ENCODE measurements at places on chromosomes 5 and 9.

- DNase-seq, result no peak
Observed at GRCh38 chr5:174490728-174491127, 233.7 kb upstream of the MSX2 start.

- DNase-seq, result no peak
Observed at GRCh38 chr9:111712369-111712768, 51.0 kb downstream of the GNG10 start.

GRCh38 chr9:10127867-10128266 lies 484.9 kb downstream of the PTPRD start:
- no peak for DNase-seq

DNA sequence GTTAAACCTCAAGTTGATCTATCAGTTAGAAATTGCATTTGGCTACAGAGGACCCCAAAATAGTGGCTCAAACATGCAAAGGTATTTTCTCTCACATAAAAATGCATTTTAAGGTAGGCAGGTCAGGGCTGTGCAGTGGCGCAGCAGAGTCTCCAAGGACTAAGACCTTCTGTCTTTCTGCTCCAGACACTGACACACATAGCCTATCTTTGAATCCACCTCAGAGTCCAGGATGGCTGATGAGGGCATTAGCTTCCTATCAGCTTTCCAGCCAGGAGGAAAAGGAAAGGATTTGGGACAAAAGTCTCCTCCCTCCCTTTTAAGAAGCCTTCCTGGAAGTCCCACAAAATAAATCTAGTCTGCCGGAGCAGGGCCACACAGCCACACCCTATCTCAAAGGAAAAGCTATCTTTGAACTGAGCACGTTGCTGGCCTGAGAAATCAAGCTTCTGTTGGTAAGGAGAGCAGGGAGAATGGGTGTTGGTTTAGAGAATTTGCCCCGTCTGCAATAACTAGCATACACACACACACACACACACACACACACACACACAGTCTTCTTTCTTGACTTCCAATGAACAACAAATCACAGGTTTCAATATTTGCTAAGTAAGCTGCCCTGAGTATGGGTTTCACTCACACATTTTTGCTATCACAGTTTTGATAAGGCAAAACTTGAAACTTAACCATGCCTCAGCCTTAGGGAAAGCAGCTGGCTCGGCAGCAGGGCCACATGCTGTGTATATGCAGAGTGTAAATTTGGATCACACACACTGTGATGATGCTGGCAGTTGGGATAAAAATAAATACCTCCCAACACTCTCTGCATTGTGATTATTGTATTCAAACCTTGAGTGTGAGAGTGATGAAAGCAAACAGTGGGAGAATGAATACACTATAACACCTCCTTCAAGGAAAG lies 116.6 kb upstream of the MAP3K1 start:
- DNase-seq, result no peak

DNA sequence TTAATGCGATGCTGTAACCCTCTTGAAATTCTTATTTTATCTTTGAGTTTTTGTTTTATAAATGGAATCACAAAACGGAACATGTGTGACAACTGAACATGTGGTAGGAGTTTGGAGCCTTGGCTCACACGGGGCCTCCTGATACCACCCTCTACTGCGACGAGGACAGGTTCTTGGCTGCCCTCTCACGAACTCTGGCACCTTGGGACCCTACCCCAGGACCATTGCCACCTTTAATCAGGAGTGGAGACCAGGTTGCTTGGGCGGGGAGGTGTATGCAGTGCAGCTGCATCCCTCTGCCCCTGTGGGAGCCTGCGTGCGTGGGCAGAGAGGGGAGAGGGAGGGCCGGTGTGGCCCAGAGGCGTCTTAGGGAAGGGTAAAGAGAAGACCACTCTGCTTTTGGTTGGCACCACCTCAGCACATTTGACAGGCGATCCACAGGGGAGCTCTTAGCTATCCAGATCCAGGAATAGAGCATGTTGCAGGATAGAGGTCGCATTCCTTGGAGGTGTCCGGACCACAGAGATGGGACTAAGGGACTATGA lies 753.9 kb upstream of the PTPRD start:
- DNase-seq, result no peak

DNA sequence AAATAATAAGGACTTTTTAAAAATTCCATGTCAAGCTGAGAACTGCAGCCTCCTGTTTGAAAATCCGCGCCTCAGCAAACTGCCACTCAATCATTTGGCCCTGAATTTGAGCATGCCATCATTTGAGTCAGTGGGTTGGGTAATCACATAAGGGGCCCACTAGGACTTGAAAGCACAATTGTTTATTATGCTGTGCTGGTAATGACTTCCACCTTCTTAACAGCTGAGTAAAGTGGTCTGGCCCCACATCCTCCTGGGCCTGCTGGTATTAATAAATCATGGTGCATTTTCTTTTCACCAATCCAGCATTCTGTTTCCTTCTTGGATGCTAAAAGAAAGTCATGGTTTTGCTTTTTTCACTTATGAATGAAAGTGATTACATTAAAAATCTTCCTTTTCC lies 103.0 kb upstream of the CTSL start:
- DNase-seq, result no peak

DNA sequence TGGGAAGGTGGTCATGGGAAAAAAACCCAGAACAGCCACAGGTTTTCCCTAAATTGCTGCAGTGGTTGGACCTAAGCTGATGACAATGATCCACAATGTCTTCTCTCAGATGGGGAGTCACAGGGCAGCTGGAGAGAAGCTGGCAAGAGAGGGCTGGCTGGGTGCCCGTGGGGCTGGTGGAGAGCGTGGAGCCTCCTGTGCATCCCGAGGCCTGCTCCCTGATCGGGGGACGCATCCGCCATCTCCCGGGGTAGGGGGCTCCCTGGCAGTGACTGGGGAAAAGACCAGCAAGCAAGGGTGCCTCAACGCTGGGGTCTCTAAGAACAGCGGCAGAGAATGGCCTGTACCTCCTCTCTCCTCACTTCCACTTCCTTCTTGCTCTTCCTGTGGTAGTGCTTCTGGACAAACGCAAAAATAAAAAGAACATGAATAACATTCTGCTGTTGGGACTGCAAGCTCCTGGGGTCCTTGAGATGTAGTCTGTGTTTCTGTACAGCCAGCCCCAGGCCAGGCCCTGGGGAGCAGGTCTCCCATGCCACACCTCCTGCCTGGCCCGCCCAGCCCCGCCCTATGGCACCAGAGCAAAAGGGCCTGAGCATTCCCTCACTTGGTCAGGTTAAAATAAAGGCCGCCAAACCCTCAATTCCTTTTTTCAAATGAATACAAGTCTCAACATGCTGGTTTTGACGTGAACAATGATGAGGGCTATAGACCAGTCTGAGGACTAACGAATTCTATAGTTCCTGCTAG lies 7.0 kb upstream of the MRNIP start:
- DNase-seq, result no peak

DNA sequence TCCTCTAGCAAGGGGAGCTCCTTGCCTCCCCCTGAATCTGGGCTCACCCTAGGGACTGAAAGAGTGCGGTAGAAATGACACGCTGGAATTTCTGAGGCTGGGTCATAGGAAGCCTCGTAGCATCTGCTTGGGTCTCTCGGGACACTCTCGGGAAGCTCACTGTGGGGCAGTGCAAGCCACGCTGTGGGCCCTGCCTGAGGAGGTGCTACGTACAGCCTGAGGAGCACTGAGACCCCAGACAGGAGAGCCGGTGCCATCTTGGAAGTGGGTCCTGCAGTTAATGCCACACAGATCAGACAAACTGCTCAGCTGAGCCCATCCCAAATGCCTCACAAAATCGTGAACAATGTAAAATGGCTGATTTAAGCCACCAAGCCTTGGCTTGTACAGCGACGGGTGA lies 1.8 kb downstream of the MRPL36 start:
- DNase-seq, result no peak

- DNase-seq, result peak; percentile 21
Observed at GRCh38 chr5:19531374-19531952, 456.5 kb downstream of the CDH18 start.

DNA sequence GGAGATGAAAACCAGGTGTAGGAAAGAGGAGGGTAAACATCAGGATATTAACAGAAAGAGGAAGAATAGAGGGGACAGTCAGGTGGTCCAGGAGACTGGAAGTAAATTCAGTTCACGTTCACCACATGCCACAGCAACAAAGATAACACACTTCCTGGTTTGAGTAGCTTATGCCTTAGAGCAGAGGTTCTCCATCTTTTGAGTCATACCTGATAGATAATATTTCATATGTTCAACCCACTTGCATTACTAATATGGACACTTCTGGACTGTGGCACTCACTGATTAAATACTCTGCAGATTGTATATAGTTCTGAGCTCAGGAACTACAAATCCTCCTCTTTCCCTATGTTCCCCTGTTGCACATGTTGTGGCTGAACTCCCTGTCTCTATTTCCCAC lies 179.9 kb upstream of the NR3C1 start:
- DNase-seq, result no peak

DNA sequence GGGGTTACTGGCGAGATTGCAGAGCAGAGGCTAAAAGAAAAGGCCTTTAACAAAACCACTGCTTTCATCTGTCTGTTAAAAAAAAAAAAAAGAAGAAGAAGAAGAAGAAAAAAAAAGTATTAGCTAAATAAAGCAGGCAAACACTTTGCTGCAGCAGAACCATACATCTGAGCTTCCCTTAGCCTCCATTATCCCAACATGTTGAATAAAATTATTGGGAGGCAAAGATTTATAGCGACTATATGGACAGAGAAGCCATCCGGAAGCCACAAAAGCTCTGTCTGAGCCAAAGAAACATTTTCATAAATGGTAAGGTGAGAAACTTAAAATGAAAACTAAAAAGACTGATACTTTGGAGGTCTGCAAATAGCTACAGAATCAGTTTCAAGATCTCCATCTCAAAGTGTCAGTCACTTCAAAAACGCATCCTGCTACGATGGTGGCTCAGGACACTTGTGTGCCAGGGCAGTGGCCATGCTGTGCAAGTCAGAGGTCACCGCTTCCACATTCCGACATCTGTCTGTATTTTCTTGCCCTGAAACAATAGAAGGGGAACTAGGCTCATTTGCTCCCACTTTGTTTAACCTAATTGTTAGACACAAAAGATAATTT lies 9.6 kb downstream of the EFNA5 start:
- DNase-seq, result no peak

- peak; percentile 80 for DNase-seq
Observed at GRCh38 chr5:16791036-16791705, 144.9 kb downstream of the MYO10 start.

DNA sequence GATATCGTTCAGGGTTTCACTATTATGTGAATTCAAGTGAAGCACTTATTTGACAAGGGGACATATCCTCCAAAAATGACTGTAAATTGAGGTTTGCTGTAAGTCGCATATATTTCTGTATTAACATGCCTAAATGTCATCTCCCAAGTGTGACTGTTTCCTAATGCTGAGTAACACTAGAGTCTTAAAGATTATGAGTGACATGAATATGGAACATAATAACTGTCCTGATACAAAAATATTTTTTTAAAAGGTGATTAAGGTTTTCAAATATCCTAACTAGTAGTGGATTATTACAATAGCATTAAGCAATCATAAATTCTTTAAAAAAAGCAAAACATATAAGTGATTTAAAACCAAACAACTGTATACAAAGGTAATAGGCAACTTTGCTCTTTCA lies 3.6 kb downstream of the NFIB start:
- no peak for DNase-seq

- no peak for DNase-seq
Observed at GRCh38 chr9:10052181-10052580, 560.6 kb downstream of the PTPRD start.

GRCh38 chr9:132346177-132346576 lies 8.6 kb downstream of the SETX start:
- no peak for DNase-seq

DNA sequence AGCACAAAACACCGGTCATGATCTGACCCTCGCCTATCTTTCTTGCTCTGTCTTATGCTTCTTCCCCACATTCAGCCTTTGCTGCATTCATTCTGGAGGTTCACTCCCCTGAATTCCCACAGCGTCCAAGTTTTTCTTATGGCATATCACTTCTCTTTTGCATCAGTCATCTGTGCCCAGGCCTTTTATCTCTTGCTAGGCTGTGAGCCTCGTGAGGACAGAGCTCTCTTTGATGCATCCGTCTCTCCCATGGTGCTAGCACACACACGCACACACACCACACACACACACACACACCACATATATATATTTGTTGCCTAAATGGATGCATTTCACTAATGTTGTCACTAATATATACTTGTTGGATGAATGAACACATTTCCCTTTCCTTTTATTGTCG lies 45.8 kb upstream of the ATG10 start:
- DNase-seq, result no peak

GRCh38 chr5:110195288-110195687 lies 505.6 kb downstream of the MAN2A1 start:
- DNase-seq, result no peak

DNA sequence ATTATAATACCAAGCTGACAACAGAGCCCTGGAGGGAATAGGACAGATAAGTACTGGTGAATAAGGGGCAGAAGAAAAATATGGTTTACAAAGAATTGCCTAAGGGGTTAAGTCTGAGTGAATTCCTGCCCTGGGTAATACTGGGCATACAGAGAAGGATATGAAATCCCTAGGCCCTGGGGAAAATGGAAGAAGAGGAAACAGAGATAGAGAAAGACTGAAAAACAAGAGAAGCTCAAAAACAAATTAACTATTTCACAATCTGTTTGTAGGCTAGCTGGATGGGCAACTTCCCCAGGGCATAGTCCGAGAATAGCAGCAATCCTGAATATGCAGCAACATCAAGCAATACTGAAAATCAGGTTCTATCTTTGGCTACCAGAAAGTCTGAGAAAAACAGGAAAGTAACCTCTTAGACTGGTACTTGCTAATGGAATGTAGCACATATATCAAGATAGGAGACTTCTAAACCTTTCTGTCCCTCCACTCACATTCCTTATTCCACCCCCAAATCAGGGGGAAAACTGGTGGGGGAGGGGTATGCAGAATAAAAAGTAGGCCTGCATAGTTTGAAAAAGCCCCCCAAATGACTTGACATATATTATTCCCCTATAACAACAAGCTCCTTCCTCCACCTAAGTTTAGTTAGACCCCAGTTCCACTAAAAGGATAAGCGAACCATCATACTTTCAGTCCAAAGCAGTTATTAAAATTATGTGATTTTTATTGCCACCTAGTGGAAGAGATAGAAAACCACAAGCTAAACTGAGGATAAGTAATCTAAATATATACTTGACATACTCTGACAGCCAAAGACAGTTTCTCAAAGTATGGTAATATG lies 20.6 kb downstream of the SLC38A9 start:
- DNase-seq, result peak; percentile 77

GRCh38 chr9:93098236-93098946 lies 2.4 kb downstream of the CARD19 start:
- peak; percentile 99 for DNase-seq

DNA sequence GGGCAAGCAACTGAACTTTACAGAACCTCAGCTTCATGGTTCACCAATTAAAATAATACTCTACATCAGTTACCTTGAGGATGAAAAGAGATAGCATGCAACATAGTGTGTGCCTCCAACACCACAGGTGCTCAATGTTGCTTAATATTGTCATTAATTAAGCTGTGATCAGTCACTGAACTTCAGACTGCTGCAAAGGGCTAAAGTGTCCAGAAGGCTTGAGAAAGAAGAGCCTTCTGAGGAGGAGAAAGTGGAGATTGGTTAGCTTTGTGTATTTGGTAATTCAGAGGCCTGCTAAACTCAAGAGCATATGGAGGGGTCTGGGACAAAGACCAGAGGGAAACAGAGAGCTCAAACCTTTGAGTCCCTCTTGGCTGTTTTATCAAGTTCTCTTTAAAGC lies 66.3 kb upstream of the SELENOP start:
- no peak for DNase-seq

- DNase-seq, result peak; percentile 60
Observed at GRCh38 chr5:176543428-176544182, 5.5 kb upstream of the CDHR2 start.
